ENCODE measurements at places on chromosomes 11 and 22. TPM values are rescaled to one million over a fixed set of nuclear protein-coding genes. Genes with fewer than 3 reads are reported as not detected.

DNA sequence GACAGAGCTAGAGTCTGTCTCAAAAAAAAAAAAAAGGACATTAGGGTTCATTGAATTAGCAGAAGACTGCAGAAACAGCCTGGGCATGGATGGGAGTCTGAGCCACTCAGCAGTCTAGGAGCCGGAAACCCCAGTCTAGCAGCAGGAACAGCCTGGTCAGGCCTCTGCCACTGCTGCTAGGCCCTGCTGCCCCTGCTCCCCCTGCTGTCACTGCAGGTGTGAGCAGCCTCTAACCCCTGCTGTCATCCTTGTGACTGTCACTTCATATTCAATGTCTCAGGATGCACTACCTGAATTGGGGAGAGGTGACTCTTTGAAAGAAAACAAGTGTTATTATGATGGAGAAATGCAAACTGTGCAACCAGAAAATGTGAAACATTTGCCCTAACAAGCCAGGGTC is 7.0 kb upstream of the DDX17 start:
- DNase-seq: peak; percentile 69

SWAP70 gene
- total RNA-seq: 18.5 TPM

DNA sequence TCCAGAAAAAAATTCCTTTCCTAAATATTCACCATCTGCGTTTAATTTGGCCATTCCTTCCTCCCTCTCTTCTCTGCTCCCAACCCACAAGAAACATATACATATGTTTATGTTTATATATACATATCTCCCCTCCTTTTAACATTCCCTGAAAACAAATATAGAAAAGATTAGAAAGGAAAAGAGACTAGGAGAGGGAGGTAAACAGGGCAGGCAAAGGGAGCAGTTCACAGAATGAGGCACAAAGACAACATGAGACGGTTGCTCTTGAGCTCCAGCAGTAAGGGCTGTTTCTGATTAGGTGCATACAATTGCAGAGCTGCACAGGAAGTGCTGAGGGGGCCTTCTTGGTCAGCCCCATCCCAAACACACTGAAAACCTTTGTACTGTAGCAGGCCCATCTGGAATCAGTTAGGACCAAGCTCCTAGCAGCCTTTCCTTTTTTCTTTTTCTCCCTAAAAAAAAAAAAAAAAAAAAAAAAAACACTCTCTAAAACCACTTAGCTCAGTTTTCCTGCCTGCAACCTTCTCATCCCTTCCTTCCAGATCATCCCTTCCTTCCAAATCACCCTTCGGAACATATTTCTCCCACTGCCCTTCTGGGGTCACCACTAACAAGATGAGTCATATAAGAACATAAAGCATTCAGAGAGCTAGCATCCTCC is 57.0 kb downstream of the RBFOX2 start:
- no peak for DNase-seq

GRCh38 chr11:132471466-132471865 is 1060.8 kb downstream of the OPCML start:
- DNase-seq: no peak

GRCh38 chr22:18970176-18970947 is 34.3 kb upstream of the PRODH start:
- peak; percentile 94 for DNase-seq

GRCh38 chr11:13073119-13073981 is 64.2 kb downstream of the RASSF10 start:
- no peak for DNase-seq

DNA sequence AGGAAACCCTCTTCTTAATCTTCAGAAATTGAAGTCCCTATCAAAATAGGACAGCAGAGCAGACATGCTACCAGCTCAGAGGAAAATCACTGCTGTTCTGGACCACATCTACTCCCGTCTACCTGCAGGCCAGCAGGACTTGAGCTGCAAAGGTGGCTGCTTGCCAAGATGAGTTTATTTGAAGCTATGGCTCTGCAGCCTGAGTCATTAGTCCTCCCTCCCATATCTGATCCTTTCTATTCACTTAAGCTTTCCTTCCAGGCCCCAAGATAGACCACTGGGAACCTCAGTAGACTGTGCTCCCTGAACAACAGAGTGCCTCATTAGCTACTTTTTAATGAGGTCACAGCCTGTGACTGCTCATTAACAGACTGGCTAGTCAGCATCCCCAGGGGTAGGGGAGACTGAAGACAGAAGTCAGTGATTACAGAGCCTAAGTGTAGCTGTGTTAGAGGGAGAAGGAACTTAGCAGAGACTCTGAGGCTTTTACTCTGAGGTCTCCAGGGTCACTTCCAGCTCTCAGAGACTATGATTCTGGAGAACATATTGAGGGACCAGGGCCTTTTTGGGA is 6.8 kb upstream of the OR10A2 start:
- DNase-seq: no peak

GRCh38 chr11:2098691-2099515 is 40.3 kb downstream of the IGF2 start:
- DNase-seq: peak; percentile 52

DNA sequence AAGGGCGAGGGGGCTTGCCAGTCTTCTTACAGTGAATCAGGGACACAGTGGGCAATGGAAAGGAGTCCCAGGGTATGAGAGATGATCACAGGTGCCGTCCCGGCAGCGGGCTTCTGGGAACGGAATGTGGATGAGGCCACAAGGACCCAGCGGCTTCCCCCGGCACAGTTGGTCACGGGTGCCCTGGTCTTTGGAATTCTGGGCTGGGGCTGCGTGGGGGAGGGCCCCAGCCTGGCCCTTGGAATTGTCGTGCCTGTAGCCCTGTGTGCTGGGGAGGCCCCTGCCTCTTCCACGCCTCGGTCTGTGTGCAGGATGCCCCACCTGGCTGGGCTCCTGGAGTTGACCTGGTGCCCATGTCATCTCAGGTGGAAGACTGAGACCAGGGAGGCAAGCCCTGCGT is 76.6 kb downstream of the FBLN1 start:
- DNase-seq: peak; percentile 45

DNA sequence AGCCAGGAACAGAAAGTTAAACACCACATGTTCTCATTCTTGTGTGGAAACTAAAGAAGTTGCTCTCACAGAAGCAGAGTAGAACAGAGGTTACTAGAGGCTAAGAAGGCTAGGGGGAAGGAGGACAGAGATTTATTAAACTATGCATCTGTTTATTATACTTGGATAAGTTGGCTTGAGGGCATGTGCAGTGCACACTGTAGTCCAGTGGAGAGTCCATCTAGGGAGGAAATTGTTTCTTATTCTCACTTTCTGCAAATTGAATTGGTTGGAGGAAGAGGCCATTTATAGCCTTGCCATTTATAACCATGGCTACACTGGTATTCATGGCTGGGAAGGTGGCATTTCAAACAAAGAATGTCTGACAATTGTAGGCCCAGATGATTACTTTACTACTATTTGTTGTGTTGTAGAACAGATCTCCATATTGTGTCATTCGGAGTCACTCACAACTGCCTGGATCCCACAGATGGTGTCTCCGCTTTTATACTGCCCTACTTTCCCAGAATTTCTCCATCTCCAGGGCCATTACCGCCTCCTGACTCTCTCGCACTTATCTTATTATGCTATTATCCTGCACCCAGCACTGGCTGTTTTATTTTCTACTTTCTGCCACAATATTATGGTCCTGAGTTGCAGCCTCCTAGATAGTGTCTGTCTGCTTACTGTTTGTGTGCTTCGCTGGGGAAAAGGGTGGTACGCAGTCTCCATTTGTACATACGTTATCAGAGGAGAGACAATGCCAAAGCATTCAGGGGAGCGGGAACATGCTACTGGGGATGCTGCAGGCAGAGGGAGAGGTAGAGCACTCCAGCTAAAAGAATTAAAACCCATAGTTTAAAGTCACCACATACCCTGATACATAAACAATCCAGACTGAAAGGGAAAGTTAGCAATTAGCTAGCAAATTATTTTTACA is 169.3 kb upstream of the BLID start:
- no peak for DNase-seq

JAML gene
- total RNA-seq: not detected

OTOG gene
- total RNA-seq: 0.69 TPM

- peak; percentile 48 for DNase-seq
Measured at GRCh38 chr22:46984751-46985506, 222.5 kb downstream of the TBC1D22A start.

DNA sequence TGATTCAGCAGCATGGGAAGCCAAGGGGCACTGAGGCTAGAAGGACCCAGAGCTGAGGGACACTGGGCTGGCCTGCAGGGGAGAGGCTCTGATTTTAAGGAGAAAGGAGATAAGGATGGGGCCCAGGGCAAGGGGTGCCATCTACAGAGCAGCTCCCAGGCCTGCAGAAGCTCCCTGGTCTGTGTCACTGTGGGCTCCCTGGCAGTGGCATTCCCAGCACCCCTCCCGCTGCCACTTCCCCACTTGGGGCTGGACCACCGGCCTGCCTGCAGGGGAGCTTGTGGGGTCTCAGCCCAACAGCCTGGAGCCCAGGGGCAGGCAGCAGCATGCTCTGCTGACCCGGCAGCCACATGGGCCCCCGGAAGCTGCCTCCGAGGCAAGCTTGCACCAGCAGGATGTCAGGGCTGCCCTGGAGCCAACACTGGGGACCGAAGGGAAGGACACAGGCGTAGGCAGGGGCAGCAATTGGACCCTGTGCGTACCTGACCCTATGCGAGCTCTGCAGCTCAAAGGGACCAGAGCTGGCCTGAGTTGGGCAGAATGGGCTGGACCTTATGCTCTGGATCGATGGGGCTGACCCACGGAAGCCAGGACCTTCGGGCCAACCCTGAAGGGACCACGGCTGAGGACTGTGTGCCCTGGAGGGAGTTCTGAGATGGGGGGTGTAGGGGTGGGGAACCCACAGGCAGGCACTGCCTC is 35.4 kb upstream of the WNT7B start:
- peak; percentile 37 for DNase-seq

KCNJ5 gene
- 0.35 TPM for total RNA-seq

RAB3IL1 gene
- total RNA-seq: 7.2 TPM

TRIM51 gene
- total RNA-seq: not detected

GRCh38 chr11:116415095-116415494 is 357.7 kb downstream of the BUD13 start:
- no peak for DNase-seq

CSNK2A3 gene
- total RNA-seq: 1.6 TPM

DNA sequence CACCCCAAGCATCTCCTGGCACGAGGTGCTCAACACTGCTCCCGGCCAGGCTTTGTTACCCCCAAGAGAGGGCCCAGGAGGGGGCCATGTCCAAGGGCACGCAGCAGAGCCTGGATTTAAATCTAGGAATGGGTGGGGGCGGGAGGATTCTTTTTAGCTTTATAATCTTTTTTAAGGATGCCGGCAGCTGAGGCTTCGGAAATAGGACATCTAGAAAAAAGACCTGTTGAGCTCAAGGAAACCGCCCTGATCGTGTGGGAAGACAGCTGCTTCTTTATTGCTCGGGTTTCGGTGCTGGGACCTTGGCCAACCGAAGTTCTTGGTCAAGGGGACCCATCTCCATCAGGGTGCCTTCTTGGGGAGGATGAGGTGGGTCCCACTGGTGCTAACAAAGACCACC is 317.9 kb downstream of the CTTN start:
- no peak for DNase-seq

DNA sequence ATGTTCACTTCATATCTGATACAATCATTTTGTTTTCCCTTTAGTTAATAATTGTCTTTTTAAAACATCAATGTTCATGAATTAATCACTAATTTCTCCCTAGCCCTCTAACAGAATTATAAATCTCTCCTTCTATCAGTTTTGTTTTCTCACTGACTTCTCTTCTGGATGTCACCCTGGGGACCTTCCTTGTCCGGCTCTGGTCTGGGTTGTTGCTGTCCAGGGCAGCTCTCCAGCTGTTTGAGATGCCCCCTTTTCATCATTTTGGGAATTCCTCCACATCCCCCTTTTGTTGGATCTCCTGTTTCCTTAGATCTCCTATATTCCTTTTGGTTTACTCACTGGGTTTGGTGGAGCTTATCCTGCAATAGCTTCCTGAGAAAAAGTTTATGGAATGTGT is 35.6 kb upstream of the PSMA1 start:
- no peak for DNase-seq

- no peak for DNase-seq
Measured at GRCh38 chr22:19358195-19358594, 66.7 kb upstream of the CLTCL1 start.

GRCh38 chr11:35138606-35138942 is 397 bp upstream of the CD44 start:
- no peak for DNase-seq

DNA sequence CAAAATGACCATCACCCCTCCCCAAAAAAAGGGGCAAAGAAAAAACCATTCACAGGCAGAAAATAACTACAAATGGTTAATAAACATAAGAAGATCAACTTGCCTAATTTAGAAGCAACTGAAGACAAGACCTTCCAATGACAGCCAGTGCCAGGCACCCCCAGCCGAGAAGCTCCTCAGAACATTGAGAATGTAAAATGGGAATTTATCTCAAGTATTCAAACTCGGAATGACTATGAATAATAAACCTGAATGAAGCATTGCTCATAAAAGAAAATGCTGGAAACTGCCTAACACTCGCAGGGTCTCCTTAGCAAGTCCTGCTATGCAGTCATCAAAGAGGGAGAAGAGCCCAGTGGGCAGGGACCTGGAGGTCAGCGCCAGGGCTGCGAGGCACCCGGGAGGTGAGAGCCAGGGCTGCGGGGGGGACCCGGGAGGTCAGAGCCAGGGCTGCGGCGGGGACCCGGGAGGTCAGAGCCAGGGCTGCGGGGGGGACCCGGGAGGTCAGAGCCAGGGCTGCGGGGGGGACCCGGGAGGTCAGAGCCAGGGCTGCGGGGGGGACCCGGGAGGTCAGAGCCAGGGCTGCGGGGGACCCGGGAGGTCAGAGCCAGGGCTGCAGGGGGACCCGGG is 23.2 kb upstream of the MOB2 start:
- no peak for DNase-seq

- peak; percentile 64 for DNase-seq
Measured at GRCh38 chr11:125591649-125592304, 875 bp upstream of the STT3A start.

DNA sequence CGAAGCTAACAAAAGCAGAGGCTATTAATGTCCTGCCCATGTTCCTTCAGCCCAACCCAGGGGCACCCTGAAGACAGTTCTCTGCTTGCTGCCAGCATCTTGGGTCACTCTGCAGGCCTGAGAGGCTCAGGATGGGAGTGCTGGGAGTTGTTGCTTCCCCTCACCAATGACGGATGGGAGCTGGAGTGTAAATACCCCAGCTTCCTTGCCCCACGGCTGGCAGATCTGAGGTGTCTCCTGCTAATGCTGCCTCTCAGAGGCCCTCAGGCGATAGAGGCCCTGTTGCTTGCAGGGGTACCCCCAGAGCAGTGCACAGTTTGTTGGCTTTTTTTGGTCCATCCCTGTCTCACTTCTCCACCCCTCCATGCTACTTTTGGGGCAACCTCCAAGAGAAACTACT is 32.9 kb downstream of the IFT27 start:
- peak; percentile 27 for DNase-seq
